ENCODE measurements at places on chromosomes 2 and 18. TPM values are rescaled to one million over a fixed set of nuclear protein-coding genes. Genes with fewer than 3 reads are reported as not detected.
A peak's percentile ranks its signal among the peaks of the same experiment; 100 is the strongest.

DNA sequence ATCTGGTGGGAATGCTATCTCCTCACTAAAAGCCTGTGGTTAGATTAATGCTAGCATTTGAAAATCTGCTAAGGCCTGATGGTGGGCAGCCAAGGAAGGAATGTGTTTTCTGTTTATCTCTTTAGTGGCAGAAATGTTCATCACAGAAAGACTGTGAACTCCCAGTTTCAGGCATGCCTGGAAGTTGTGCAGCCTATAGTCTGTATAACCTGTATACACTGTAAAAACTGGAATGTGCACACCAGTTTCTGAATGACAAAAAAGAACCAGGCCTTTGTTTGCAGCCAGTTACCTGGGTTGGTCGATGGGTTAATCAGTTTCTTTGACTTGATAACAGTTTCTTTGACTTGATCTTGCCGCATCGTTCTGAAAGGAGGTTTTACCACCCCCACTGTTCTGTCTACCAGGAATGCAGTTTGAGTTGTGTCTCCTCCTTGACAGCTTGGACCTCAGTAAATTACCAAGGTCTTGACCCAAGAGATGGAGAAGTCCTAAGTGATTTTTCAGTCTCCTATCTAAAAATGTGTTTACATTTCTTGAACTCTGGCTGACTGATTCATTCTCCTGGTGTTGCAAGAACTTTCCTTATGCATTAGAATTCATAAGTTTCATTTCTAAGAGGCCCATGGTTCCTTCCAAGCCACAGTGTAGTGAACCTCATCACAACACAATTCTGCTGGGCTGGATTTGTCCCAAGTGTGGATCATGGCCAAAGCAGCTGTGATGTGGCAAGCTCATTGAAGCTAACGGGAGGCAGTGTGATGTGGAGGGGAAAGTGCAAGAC lies 62.2 kb downstream of the KIAA2012 start:
- peak; percentile 80 for DNase-seq

DNA sequence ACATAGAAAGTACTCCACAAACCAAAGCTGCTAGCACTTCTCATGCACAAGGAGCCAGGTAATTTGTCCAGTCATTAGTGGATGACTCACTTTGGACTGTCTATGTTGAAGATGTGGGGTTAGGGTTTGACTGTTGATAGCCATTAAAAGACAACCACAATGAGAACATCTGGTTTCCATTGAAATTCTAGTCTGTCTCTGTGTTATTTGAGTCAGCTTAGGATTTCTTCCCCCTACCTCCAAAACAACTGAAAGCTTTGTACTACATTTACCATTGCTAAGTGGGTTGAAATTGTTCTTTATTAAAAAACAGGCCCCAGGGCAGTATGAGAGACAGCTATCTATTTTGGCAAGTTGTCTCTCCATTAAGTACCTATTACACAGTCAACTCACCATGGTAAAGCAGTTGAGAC lies 50.2 kb upstream of the ANKRD44 start:
- no peak for DNase-seq

- no peak for DNase-seq
Measured at GRCh38 chr2:9703085-9703678, 72.4 kb upstream of the YWHAQ start.

DNA sequence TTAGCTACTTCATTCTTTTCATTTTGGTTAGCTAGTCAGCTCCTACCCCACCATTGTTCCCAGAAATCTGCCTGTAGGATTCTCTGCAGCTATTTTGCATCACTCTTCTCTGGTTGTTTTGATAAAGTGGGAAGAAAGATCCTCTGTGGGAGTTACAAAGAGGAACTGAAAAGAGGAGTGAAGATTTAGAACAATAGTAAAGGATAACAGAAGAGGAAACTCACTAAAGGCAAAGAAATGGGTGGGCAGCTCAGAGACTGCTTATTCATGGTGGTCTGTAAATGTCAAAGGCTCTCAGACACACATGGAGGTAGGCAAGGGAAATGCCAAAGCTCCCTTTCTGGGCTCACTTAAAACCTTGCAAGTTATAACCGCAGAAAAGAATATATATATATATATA lies 17.2 kb upstream of the CD207 start:
- no peak for DNase-seq

GRCh38 chr2:204060841-204061240 lies 124.3 kb downstream of the ICOS start:
- DNase-seq, result no peak

- no peak for DNase-seq
Measured at GRCh38 chr2:219596954-219597551, 604 bp upstream of the STK11IP start.

GRCh38 chr2:133977405-133977804 lies 276.5 kb upstream of the MGAT5 start:
- no peak for DNase-seq

DNA sequence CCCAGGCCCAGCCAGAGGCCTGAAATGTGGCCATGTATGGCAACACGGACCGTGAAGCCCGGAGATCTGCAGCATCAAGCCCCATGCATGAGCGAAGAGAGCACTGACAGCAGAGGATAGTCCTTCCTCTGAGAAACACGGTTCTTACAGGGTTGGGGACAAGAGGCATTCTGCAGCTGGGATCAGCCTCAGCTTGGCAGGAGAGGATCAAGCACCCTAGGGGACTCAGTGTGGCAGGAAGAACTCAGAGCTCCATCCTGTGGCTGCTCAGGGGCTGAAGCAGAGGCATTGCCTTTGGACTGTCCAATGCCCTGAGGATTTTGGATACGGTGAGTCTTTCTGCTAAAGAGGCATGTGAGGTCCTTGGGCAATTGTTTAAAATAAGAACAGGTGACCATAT lies 368.7 kb downstream of the ZNF516 start:
- no peak for DNase-seq

DNA sequence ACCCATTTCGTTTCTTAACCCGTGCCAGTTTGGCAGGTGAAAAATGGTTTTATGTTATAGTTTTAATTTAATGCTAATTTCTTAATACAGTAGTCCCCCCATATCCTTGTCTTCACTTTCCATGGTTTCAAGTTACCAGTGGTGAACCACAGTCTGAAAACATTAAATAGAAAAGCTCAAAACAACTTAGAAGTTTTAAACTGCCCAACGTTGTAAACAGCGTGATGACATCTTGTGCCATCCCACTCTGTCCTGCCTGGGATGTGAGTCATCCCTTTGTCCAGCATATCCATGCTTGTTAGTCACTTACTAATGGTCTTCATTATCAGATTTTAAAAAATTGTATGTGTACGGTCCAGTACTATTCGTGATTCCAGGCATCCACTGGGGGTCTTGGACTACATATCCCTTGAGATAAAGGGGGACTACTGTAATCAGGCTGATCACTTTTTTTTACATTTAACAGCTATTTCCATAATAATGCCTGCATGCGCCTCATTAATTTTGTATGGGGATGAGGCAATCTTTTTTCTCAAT lies 31.9 kb downstream of the SLC66A3 start:
- DNase-seq, result no peak

DNA sequence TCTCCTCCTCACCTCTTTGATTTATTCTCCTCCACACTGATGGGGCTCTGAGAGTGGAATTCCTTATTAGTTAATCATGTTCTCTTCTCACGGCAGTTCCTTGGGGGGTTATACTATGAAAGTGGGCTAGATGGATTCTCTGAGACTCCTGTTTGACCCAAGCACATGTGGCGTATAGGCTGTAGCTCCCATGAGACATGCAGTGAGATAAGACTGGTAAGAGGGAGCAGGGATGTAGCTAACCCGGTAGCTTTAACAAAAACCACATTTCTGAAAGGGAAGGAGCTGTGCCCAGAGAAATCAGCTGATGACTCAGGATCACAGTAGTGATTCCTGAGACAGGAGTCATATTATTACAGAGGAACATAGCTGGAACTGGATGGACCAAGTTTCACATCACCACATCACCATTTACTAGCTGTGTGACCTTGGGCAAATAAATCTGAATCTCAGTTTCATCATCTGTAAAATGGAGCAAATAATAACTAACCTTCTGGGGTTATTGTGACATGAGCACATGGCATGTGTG lies 82.9 kb downstream of the CRIM1 start:
- no peak for DNase-seq

GRCh38 chr2:232343821-232344220 lies 34.7 kb upstream of the ALPP start:
- no peak for DNase-seq

DNA sequence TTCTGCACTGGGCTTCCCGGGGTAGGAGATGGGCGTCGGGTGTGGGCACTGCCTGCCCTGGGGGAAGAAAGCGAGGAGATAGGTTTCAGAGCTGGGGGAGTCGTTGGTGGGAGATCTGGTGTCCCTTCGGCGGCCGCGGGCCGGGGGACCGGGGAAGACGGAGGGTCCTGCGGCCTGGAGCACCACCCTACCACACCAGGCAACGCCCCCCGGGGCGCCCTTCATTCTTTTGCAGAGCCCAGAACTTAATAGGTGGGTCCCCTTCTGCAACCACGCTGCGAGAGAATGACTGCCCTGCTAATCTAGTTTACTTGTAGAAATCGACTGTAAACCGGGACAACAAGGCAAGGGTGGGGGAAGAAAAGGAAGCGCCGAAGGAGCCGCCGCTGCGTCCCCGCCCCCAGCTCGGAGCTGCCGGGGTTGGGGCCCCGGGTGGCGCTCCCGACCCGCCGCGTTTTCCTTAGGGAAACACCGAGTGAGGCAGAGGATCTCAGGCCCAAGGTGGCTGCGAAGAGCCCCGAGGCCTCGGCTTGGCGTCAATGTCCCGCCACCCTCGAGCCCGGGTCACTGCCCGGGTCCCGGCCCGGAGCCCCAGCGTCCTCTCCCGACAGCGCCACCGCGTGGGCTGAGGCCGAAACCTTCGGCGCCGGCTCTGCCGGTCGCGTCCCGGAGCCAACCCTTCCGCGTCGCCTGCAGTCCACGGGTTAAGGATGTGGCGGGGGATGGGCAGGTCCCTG lies 5.4 kb upstream of the SATB2 start:
- peak; percentile 85 for DNase-seq

DNA sequence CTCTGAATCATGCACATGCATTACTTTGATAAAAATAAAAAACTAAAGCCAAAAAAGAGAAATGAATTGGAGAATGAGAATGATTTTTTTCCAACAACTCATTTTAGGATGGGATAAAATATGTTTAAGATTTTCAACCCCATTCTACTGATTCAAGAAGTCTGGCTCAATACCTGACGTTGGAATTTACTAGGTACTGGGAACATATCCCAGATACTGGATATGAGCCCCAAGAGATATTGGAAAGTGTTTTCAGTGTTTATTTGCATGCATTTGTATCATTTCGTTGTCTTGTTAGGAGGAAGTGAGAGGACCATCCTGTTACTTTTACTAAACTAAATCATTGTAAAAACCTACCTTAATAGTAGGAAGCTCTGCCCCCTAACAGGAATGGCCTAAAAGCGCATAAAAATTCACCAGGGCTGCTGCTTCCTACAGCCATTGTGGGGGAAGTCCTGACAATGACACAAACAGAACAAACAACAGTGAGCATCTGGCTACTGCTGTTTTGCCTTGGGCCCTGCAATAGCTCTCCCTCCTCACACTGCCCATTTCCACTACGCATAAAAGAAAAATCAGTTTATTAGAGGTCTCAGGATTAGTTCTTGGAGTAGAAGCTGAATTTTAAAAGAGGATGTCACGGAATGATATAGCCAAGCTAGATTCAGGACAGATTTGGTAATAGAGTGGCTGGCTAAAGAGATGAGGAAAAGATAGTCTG lies 35.2 kb downstream of the ANKAR start:
- no peak for DNase-seq

- peak; percentile 65 for DNase-seq
Measured at GRCh38 chr2:232877940-232878511, 8.0 kb downstream of the SNORC start.

DNA sequence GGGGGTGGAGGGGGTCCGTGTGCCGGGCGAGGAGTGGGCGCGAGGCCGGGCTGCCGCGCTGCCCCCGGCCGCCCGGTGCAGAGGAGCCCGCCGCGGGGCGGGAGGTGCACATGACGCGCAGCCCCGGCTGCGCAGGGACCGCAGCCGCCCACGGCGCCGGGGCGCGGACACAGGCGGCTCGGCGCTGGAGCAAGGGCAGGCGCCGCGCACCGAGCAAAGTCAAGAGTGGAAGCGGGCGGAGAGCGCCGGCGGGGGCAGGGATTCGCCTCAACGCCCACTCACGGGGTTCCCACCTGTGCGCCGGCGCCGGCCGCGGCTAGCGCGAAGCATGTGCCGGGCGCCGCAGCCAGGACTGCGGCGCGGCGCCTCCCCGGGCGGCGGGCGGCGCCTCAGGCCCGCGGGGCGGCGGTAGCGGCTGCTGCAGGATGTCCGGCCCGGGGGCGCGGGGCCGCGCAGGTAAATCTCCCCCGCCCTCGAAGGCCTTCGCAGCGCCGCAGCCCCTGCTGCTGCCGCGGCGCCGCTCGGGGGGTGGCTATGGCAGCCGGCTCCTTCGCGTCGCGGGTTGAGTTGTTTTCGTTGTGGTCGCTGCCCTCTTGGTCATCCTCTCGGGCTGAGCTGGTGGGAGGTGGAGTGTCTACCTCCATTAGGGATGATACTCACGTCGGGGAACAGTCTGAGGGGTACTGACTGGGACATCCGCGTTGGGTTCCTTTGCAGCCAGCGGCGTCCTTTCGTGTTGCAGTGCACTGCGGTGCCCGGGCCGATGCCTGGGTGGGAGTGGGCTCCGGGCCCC lies 216.3 kb upstream of the DTNA start:
- DNase-seq, result peak; percentile 71

- no peak for DNase-seq
Measured at GRCh38 chr2:108535357-108535631, 1.0 kb downstream of the LIMS1 start.

DNA sequence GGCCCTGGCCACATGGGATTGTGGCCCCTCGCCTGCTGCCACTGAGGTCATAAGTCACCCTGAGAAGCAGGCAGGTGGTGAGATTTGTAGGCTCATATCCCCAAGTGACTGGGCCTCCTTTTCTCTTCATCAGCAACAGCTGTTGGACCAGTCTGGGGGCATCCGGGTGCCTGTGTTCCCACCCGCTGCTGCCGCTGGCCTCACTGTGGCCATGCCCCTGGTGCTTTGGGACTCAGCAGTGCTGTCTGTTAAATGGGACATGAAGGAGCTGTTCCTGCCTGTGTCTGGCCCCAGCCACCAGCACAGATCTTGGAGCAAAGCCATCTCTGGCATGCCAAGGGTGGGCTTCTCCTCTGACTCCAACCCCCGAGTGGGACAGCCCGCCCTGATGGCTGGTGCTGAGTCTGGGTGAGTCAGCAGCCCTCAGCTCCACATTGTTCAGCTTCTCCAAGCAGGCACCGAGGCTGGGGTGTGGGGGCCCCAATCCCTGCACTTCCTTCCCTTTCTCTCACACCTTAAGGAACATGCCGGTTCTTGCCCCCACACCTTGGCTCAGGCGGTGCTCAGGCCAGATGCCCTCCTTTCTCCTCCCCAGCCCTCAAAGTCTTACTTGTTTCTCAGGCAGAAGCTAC lies 207.9 kb downstream of the GLI2 start:
- no peak for DNase-seq

- DNase-seq, result no peak
Measured at GRCh38 chr2:187689372-187689771, 135.1 kb upstream of the TFPI start.

GRCh38 chr2:987789-988188 lies 37.1 kb downstream of the SNTG2 start:
- no peak for DNase-seq

GRCh38 chr2:102140377-102140776 lies 2.2 kb upstream of the IL1R1 start:
- DNase-seq, result no peak

LCT gene
- not detected for total RNA-seq

NEU2 gene
- total RNA-seq, result not detected

CCDC178 gene
- total RNA-seq, result 0.27 TPM

IL1B gene
- total RNA-seq, result 0.48 TPM

ZNF521 gene
- total RNA-seq, result 15.4 TPM

G6PC2 gene
- not detected for total RNA-seq

RBM44 gene
- total RNA-seq, result 0.81 TPM

SIX3 gene
- total RNA-seq, result not detected

DOCK10 gene
- 2.6 TPM for total RNA-seq

All from cardiac septum (tissue), 1 donor.